Astrocyte (in vitro differentiated cells and primary cell): ENCODE measurements at places on chromosomes 1 and 21. TPM values are rescaled to one million over a fixed set of nuclear protein-coding genes. Genes with fewer than 3 reads are reported as not detected.
A peak's percentile ranks its signal among the peaks of the same experiment; 100 is the strongest.

GRCh38 chr1:48263041-48263440 is 40.5 kb downstream of the SLC5A9 start:
- H3K4me3 ChIP-seq: no peak overlapping the region
- H3K27me3 ChIP-seq: no peaks in the 10 kb centered on the region
- H3K27ac ChIP-seq: no peak overlapping the region
- H3K36me3 ChIP-seq: no peaks in the 10 kb centered on the region

The TNFRSF8 gene
- 0.16 and 0.22 TPM in 2 replicates for total RNA-seq

The KPRP gene
- not detected in 2 replicates for total RNA-seq

DNA sequence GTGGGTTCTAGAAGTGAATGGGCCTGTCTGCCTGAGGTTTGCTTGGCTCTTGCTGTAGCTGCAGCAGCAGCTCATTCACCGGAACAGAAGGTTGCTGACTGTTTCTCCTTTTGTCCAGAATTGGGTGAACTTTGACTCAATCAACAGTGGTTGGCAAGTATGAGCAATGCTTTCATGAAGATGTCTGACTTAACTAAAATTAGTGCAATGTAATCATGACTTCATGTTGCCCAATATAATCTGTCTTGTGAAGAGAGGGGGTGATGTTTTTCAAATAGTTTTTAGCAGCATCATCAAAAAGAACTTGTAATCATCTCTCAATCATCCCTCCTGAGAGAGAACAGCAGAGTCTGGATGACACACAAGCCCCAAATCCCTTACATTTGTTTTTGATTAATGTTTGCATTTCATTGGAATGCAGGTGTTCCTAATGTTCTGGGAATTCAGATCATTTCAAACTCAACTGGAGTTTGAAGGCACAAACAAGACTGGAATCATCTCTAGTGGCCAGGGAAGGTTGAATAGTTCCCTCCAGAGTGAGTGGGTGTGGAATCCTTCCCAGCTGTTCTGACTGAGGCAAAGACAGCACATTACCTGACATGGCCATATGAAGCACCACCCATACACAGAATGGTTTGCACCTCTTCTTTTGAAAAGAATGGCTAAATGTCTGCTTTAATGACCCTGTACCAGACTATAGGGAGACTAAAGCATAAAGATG is 82.9 kb downstream of the HLX start:
- H3K27me3 ChIP-seq: no peaks in the 10 kb centered on the region
- no peaks in the 10 kb centered on the region for H3K36me3 ChIP-seq
- no peak overlapping the region for H3K4me3 ChIP-seq
- peak overlapping the region; percentile 75 for H3K27ac ChIP-seq
- H3K4me1 ChIP-seq: peaks cover 15% of the 10 kb centered on the region
- peak; percentile 99 for DNase-seq

- H3K27me3 ChIP-seq: no peaks in the 10 kb centered on the region
- no peak overlapping the region for H3K27ac ChIP-seq
- H3K4me1 ChIP-seq: no peaks in the 10 kb centered on the region
Observed at GRCh38 chr1:99672038-99672437, 26.1 kb downstream of the PALMD start.

- H3K36me3 ChIP-seq: no peaks in the 10 kb centered on the region
- H3K4me1 ChIP-seq: peaks cover 16% of the 10 kb centered on the region
- DNase-seq: peak; percentile 99
- no peaks in the 10 kb centered on the region for H3K27me3 ChIP-seq
- peak overlapping the region; percentile 97 for H3K27ac ChIP-seq
Observed at GRCh38 chr1:116556289-116557006, 14.4 kb downstream of the CD58 start.

DNA sequence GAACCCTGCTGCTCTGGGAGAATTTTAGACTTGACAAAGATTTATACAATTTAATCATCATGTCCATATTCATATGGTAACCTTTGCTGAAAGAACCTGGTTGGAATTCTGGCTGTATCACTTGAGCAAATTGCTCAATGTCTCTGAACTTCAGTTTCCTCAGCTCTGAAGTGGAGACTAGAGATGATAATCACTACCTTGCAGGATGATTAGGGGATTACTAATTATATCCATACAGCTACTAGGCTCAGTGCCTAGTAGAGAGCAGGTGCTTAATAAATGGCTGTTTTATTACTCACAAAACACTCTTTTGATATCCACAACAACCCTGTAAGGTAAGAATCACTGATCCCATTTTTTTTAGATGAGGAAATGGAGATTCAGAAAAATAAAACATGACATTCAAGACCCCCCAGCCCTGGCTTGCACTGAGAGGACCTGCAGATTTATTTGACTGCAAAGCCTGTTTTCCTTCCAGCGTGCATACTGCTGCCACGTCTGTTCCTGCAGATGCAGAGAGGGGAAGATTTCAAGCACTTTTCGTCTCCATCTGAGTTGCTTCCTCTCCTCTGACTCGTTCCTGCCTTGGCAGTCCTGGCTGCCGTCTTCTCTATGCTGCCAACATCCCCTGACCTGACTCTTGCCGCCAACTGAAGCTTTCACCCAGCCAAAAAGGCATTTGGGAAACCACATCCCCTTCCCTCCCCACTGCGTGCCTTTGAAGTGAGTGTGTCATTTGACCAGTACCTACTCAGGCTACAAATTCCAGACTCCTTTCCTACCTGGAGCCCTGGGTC is 203.0 kb downstream of the PLPP3 start:
- no peak overlapping the region for H3K27ac ChIP-seq
- H3K27me3 ChIP-seq: no peaks in the 10 kb centered on the region
- H3K4me3 ChIP-seq: no peak overlapping the region

DNA sequence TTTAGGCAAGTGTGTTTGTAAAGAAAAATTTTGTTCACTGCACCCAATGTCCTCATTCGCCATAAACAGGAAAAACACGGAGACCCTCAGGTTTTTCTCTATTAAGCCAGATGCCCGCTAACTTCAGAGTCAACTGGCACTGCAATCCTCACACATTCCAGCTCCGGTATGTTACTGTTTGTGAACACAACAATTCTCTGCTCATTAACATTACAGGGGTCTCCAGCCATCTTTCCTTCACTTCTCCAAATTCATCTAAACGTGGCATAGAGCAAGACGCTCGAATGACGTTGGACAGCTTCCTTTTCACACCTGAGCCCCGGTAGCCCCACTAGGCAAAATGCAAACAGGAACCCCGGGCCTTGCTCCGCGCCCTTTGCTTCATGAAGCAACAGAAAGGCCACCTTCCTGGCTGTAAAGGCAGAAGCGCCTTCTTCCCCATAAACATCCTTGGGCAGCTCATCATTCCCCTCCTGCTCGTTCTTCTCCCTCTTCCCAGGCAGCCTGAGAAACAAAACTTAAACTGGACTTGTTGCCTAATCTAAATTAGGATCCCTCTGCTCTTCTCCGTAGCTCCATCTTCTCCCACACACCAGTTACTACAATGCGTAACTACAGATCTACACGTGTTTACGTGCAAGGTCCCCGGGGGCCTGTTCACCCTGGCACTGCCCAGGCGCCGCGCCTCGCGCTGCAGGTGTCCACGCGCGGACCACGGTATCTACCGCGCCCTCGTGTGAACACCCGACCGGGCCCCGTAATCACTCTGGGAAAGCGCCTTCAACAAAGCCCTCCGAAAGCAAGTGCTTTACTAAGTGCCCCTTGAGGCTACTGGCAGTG is 1.2 kb downstream of the LBR start:
- H3K4me1 ChIP-seq: peaks cover 36% of the 10 kb centered on the region
- DNase-seq: peak; percentile 12
- peaks cover 2% of the 10 kb centered on the region for H3K27me3 ChIP-seq
- peak overlapping the region; percentile 64 for H3K27ac ChIP-seq
- peak overlapping the region; percentile 88 for H3K4me3 ChIP-seq
- H3K36me3 ChIP-seq: peaks cover 7% of the 10 kb centered on the region

DNA sequence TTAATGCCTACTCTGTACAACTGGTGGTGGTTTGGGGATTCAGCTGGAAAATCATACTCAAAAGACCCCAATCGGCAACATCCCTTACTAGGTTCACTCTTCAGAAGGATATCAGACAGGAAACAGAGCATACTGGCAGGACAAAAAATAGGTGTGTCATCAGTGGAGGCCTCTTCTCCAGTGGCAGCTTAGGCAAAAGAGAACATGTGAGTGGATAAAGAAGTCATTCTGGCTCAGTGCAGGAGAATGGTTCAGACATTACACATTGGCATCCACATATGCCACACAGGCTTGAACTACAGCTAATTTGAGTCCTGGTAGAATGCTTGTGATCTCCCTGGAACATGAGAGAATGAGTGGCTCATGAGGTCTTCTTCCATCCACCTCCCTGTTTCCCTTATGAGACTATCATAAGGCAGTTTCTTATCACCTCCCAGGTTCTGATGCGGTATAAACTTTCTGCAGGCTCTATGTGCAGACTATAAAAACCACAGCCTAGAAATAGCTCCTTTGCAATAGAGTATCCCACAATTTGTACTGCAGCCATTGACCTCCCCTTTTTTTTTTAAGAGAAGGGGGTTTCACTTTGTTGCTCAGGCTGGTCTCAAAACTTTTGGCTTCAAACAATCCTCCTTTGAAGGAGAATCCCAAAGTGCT is 24.7 kb downstream of the VAMP4 start:
- no peaks in the 10 kb centered on the region for H3K4me1 ChIP-seq
- peak; percentile 16 for DNase-seq
- H3K27me3 ChIP-seq: no peaks in the 10 kb centered on the region
- H3K27ac ChIP-seq: no peak overlapping the region
- no peak overlapping the region for H3K4me3 ChIP-seq

DNA sequence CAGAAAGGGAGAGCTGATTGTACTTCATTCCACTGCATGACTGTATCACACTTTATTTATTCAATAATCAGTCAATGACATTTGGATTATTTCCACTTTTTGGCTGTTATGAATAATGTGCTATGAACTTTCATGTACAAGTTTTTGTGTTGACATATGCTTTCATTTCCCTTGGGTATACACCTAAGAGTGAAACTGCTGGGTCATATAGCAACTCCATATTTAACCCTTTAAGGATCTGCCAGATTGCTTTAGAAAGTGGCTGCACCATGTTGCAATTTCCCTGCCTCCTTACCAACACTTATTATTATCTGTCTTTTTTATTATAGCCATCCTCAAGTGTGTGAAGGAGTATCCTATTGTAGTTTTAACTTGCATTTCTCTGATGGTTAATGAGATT is 108.8 kb upstream of the KCNK1 start:
- no peak overlapping the region for H3K4me3 ChIP-seq
- no peaks in the 10 kb centered on the region for H3K4me1 ChIP-seq
- no peak overlapping the region for H3K27ac ChIP-seq
- no peak for DNase-seq

DNA sequence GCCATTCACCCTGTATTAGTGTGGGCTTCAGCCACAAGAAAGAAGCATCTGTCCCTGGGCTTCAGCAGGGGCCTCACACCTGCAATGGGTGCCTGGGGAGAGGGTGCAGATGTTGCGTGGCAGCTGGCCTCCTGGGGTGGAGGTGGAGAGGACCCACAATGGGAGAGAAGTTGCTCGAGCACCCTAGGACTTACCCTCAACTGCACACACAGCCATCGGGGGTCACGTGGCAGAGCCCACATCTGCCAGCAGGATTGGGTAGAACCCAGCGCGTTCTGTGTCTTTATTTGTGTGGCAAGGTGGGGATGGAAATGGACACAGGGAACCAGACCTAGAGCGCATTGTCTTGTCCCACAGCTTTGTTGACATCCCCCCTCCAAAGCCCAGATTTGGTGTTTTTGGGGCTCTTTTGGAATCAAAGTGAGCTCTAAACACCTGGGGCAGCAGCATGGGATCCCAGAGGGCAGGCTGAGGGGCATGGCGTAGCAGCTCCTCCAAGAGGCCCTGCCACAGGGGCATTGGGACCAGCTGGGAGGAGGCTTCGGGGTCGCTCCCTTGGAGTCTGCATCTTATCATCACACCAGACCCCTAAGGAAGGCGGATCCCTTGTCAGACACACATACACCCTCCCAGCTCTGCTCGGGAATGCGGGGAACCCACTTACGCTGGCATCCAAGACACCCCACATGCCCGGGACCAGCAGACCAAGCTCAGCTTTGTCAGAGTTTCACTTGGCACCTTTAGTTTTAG is 5.1 kb downstream of the ABCG1 start:
- H3K36me3 ChIP-seq: no peaks in the 10 kb centered on the region
- peaks cover 19% of the 10 kb centered on the region for H3K27me3 ChIP-seq
- no peak for DNase-seq

The RIMS3 gene
- total RNA-seq: 4.3 and 4.9 TPM in 2 replicates

DNA sequence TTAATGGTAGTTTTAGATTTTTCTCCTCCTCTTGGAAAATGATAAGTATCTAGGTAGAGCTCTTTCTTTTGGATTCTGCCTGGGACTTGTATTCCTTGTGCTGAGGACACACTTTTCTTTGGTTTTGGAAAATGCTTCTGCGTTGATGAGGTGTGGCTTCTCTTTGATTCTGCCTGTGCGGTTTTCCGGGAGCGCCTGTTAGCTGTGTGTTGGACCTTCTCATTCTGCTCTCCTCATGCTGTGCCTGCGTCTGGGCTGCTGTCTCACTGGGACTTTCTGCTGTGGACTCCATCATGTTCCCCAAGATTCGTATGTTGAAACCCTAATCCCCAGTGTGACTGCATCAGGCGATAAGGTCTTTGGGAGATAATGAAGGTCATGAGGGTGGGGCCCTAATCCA is 21.0 kb downstream of the C1orf174 start:
- no peak overlapping the region for H3K4me3 ChIP-seq
- no peak for DNase-seq
- no peak overlapping the region for H3K27ac ChIP-seq
- H3K27me3 ChIP-seq: no peaks in the 10 kb centered on the region

The CD34 gene
- 0.29 and 0.45 TPM in 2 replicates for total RNA-seq

- H3K4me3 ChIP-seq: peak overlapping the region; percentile 11
- peak overlapping the region; percentile 97 for H3K27ac ChIP-seq
- no peaks in the 10 kb centered on the region for H3K36me3 ChIP-seq
- peaks cover 51% of the 10 kb centered on the region for H3K4me1 ChIP-seq
- no peaks in the 10 kb centered on the region for H3K27me3 ChIP-seq
- DNase-seq: peak; percentile 94
Observed at GRCh38 chr1:22739648-22740385, 29.2 kb downstream of the EPHB2 start.
